Calu3 (cell line): ENCODE measurements at places on chromosomes 6 and 20. TPM values are rescaled to one million over a fixed set of nuclear protein-coding genes. Genes with fewer than 3 reads are reported as not detected.

DNA sequence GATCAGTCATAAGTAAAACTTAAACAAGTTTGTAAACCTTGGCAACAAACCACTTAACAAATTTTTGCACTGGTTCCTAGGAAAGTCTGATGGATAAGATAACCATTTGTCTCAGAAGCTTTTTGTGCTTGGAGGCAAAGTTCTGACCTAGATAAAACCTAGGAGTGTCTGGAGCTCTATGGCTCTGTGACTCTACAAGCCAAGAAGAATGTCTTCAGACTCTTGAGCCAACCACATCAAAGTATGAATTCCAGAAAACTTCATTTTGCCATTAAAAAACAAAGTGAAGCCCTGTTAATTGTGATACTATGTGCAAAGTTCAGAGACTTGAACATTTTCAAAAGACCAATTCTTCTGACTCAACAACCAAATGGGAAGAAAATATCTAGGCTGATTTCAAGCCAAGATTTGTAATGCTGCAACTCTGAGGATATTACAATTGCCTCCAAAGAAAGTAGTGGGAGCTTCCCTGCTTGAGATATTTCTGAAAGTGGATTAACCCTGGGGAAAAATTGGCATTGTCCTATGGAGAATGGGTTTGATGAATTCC, 158.1 kb upstream of the FOXQ1 start:
- no peak for DNase-seq

The EYS gene
- total RNA-seq, result not detected in 2 replicates

- no peak for DNase-seq
Observed at GRCh38 chr6:140576004-140576555, 1201.6 kb upstream of the CITED2 start.

The IPCEF1 gene
- 0.29 and 0.52 TPM in 2 replicates for total RNA-seq

DNA sequence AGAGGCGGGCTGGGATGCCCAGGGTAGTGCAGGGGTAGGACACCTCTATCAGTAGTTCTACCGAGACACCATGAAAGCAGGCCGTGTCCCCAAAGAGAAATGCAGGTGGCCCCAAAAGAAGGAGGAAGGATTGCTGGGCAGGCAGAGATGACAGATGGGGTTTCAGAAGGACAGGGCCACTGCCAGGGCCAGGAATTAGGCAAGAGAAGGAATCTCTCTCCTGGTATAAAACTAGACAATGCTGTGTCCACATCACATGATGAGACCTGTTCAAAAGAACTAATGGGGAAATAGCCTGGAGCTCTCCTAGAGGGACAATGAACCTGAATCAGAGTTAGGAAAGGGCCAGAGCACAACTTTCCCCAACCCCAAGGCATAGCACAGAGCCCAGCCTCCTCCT, 21.6 kb upstream of the VSX1 start:
- no peak for DNase-seq

The STMND1 gene
- total RNA-seq, result 0.68 and 0.73 TPM in 2 replicates

The TMEM170B gene
- total RNA-seq, result 1.9 and 2.2 TPM in 2 replicates

The GNAS-AS1 gene
- 0.59 TPM in 1 of 2 replicates, not detected in the other for total RNA-seq
